ENCODE measurements at places on chromosomes 4 and X.

DNA sequence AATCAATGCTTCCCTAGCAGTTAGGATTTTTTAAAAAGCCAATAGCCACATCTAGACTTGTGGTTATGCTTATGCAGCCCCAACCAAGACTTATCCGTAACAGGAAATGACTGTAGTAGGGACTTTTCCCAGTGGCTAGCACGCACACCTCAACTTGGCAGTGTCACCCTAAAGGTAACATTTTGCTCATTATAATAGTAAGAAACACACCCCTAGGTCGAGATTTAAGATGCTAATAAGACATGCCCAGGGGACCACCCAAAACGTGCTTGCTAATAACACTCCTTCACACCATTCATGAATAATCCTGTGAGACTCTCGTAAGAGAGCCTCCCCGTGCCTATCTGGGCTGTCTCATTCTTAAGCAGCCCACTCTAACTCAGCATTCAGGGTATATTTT is 195.3 kb downstream of the CHIC1 start:
- DNase-seq: no peak

DNA sequence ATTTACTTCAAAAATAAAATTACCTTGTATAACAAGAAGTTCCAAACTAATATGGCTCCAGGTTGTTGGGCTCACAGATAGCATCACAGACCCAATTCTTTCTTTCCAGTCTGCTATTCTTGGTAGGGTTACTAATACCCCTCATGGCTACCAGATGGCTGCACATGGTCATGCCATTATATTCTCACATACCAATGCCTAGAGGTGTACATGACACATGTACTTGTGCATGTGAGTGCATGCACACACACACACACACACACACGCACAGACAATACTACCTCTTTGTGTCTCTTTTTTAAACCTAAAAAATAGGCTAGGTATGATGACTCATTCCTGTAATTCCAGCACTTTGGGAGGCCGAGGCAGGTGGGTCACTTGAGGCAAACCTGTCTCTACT is 31.1 kb downstream of the FBXO8 start:
- DNase-seq: no peak

GRCh38 chr4:56130606-56131155 is 181.9 kb downstream of the CEP135 start:
- DNase-seq: no peak

- DNase-seq: no peak
These were observed 304.7 kb upstream of the TAPT1 start for GRCh38 chr4:16530688-16531635.

- DNase-seq: no peak
These were observed 16.8 kb downstream of the DCAF8L1 start for GRCh38 chrX:27964432-27964831.

DNA sequence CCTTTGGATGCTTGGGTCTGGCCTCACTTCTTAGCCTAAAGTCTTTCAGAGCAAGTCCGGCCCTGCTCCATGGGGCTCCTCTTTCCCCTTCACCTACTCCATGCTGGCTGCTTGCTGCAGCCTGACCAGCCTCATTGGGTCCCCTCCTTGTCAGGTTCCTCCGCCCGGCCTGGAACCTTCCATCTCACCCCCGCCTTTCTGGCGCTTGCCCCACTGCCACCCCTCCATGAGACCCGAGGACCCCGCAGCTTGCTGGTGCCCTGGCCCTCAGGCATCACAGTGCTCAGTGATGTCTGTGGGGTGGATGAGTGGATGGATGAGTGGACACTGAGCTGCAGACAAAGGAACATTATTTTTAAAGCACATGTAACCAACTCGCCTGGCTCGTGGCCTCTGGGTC is 24.7 kb downstream of the SORCS2 start:
- DNase-seq: no peak

- DNase-seq: no peak
These were observed 129.6 kb upstream of the BMP3 start for GRCh38 chr4:80900908-80901307.

DNA sequence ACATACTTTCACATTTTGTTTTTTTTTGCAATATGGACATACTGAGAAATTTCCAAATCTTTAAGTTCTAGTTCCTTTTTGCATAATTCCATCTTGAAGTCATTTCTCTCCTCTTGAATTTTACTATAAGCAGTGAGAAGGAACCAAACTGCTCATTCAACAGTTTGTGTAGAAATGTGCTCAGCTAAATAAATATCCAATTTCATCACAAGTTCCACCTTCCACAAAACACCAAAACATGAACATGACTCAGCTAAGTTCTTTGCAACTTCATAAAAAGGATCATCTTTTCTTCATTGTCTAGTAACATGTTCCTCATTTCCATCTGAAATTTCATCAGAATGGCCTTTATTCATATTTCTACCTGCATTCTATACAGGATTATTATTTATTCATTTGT is 77.3 kb upstream of the FGF13 start:
- no peak for DNase-seq

- DNase-seq: no peak
These were observed 21.2 kb upstream of the TAB3 start for GRCh38 chrX:30910124-30910860.

DNA sequence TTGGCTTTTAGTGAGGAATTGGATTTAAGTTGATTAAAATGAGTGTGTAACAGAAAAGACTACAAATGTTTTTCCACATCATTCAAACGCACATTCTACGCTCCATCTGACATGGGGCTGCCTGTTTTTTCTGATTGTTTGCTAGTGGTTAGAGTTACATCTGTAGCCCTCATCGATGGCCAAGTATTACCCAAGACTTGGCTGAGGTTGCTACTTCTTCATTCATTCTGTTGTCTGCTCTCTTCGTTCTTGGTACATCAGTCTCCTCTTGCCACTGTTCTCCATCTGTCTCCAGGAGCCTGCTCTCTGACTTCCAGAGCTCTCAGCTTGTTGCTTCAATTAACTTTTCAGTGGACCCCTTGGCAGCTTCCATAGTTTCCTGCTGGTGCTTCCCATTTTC is 1844.6 kb upstream of the TENM3 start:
- no peak for DNase-seq

- no peak for DNase-seq
These were observed 243.2 kb downstream of the CPE start for GRCh38 chr4:165621983-165622382.

DNA sequence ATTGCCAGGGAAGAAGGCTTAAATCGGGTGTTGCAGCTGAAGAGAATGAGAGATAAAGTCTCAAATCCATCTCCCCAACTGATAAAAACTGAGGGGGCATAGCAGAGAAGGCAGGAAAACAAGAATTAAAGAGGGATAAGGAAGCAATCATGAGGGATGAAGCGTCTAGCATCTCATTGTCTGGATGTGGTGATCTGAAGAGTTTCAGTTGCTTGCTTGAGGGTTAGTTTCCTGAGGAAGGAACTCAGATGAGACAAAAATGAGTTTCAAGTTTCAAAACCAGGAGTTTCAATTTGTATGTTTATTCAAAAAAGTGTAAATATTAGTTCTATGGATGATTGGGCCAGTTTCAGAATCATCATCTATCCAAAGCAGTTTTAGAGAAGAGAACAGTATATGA is 496.9 kb downstream of the RAB28 start:
- DNase-seq: no peak

DNA sequence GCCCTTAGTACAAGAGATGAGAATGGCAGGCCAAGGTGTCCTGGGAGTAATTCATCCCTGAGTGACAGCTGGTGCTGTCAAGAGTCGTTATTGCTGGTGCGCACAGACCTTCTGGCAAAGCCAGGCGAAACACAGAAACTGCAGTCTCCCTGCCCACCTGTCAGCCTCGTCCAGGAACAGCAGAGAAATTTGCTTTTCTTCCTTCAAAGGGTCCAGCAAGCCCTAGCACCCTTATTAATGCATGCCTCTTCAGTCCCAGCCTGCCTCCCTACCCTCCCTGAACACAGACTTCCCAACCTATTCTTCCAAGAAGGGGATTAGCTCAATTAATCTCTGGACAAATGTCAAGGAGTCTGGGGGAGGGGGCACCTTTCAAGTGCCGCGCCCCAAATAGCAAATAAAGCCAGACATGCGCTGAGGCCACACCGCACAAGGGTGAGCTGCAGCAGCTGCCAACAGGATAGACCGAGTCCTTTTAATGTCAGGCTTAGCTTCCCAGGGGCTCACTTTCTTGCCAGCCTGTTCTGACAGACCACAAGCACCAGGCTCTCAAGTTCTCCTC is 250.7 kb upstream of the RASGEF1B start:
- DNase-seq: no peak

- DNase-seq: no peak
These were observed 282.1 kb downstream of the SHOX start for GRCh38 chrX:912677-913076.

- DNase-seq: no peak
These were observed 98.6 kb upstream of the NR3C2 start for GRCh38 chr4:148540622-148541326.

All from sciatic nerve (tissue), 2 donors.